ENCODE measurements at places on chromosomes 7 and 10.

DNA sequence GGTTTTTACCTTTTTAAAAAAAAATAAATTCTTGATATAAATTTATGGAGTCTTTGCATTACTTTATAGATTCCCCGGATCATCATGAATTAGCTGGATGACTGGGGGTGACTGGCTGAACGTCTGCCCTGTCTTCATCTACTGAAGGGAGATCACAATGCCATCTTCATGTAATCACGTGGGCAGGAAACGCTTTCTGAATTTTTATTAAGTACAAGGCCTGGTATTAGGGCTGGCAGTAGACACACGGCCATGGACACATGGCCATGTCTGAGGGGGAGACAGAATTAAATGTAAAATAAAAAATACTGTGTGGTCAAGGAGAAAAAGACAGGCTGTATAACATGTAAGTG lies 111.2 kb downstream of the VIPR2 start:
- DNase-seq = no peak

DNA sequence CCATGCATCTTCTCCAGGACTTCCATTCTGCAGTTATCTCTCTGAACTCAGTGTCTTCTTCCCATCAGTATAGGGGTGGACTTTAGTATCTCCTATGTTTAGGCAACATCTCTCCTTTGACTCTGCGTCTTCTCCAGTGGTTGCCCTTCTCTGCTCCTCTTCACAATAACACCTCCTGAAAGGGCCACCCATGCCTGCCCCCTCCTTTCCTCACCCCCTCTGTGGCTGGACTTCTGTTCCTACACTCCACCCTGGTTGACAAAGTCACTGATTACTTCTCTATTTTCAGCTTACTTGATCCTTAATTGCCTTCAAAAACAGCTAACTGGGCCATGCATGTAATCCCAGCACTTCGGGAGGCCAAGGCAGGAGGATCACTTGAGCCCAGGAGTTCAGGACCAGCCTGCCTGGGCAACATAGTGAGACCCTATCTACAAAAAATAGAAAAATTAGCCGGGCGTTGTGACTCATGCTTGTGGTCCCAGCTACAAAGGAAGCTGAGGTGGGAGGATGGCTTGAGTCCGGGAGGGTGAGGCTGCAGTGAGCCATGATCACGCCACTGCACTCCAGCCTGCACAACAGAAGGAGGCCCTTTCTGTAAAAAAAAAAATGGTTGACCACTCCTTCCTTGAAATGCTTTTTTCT lies 13.7 kb downstream of the SRGN start:
- DNase-seq = no peak

DNA sequence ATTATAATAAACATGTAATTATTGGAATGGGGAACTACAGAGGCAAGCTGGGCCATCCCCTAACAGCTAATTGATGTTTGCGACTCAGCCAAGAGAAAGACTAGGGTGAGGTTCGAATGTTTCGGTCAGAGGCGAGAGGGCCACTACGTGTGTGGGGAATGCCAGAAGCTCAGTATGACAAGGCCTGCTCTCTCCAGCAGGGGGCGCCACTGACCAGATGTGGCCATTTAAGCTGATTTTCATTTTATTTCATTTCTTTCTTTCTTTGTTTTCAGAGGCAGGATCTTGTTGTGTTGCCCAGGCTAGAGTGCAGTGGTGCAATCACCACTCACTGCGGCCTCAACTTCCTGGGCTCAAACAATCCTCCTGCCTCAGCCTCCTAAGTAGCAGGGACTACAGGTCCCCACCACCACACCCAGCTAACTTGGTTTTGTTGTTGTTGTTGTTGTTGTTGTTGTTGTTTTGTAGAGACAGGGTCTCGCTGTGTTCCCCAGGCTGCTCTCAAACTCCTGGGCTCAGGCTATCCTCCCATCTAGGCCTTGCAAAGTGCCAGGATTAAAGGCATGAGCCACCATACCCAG lies 38.1 kb downstream of the TMEM130 start:
- no peak for DNase-seq

DNA sequence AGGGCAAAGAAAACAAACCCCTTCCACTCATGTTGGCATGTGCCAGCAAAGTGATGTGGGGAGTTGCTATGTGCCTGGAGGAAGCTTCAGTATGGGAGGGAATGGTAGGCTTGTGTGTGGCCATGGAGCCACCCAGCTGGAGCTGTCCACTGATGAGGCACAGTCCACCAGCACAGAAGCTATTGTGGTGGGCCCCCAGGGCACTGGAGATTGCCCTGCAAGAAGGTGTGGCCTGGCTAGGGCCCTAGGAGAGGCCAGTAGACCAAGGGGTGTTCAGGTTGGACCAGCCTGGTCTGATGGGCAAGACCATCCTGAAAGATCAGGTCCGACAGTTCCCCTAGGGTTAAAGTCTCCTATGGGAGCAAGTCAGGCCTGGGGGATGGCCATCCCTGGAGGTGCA lies 22.1 kb upstream of the KEL start:
- DNase-seq = no peak

GRCh38 chr10:3783682-3784432 lies 1.2 kb downstream of the KLF6 start:
- DNase-seq = no peak

- no peak for DNase-seq
Observed at GRCh38 chr10:52004342-52004949, 305.1 kb upstream of the CSTF2T start.

DNA sequence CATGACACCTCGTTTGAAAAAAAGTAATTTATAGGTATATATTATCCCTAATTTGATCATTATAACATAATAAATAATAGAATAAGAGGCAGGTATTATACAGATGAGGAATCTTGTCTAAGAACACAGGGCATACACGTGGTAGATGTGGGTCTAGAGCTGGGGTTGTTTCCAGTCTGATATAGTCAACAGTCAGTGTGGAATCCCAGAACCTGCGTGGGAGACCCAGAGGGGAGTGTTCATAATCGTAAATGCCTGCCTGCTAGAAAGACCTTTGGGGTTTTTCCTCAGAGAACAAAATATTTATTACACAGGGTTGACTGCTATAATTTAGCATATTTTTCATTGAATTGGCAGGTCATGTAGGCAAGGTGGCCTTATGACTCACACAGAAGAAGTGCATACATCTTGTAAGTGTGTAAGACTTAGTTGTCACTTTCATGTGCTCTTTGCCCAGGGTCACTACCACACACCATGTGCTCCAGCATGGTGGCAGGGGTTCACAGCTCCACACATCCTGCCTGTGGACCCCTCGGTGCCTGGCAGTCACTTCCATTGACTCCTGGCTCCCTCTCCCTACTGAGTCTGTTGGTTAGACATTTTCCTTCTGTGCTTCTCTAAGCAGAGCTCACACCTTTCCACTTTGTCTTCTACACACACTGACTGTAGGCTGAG lies 94.9 kb upstream of the IKZF1 start:
- DNase-seq = no peak

DNA sequence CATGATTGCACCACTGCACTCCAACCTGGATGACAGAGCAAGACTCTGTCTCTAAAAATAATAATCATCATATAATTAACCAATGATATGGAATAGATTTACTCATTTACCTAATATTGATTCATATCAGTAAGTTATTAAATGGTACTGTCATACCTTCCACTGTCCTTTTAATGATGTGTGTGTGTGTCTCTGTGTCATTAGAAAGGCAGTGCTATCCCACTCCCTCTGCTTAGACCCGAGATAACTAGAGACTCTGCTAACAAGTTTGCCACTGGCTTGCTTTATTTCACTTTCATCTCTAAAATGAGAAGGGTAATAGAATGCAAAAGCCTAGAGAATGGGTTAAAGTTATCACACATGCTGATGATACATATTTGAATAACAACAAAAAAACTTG lies 21.1 kb downstream of the MCM10 start:
- no peak for DNase-seq

DNA sequence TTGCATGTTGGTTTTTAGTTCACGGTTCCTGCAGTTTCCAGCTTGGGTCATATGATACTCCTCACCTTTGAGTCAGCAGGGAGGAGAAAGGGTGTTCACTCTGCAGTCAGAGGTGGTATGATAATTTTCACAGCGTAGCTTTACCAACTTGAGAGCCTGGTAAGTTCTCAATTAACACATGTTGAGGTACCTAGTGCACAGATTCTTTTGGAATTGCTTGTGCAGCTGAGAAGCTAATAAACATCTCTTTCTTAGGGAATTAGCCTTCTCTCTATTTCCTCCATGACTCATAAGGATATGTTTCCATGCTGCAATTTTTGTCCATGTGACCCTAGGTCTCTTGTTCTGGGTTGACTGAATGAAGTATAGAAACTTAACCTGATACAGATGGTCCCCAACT lies 166.6 kb downstream of the KIF20B start:
- DNase-seq = no peak

DNA sequence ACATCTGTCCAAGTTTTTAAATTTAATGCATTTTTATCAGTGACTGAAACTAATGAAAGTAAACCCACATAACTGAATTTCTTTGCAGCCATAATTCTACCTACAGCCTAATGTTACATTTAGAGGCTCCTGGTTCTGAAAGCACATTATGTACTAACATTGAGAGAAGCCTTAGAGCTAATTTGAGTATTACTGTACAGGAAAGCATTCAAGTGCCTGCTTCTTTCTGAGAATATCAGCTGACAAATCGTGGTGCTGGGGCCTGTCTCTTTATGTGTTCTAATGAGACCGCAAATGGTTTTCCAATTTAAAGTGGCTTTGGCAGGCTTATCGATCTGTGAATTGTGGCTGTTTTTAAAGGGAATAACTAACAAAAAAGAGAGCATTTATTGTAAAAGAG lies 32.3 kb upstream of the DGKB start:
- DNase-seq = no peak

DNA sequence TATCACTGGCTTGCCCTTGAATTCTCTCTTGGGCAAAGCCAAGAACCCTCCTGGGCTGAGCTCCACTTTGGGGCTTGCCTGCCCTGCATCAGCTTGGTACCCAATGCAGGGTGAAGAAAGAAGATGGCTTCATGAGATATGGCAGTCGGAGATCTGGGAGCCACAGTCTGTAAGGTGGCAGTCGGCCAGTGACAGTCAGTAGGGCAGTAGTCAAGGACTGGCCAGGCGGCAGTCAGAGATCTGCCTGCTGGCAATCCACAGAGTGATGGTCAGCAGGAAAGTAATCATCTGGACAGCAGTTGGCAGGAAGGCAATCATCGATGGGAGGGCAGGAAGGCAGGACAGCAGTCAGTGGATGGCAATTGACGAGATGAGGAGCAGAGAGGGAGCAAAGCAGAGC lies 32.6 kb upstream of the CNNM1 start:
- DNase-seq = no peak

- DNase-seq = no peak
Observed at GRCh38 chr10:9024210-9024609, 969.7 kb downstream of the GATA3 start.

DNA sequence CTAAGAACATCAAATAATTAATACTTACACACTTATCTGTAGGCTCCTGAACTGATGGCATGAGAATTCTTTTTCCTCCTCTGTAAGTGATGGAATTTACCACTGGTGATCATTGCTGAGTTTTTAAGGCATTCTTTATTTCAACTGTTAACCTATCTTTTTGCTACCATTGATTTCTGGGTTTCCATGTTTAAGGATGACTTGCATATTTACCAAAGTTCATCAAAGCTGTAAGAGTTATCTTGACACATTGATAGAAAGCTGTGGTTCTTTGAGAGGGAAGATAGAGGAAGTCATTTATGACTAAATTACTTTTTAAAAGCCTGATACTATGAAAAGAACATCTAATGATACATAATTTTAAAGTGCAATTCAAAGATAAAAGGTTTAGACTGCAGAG lies 19.5 kb upstream of the GFRA1 start:
- no peak for DNase-seq

DNA sequence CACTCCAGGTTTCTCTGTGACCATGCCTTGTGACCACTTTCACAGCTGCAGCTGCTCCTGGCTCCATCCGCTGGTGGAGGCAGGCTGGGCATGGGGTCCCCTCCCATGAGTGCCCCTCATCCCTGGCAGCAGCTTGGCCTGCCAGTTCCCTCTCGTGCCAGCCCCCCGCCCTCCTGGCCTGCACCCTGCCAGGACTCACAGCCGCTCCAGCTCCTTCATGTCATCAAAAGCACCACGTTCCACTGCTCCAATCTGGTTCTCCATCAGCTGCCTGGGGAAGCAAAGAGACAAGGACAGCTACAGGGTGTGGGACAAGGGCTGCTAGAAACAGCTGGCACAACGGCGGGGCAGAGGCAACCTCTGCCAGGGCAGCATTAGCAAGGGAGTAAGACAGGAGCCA lies 22.6 kb downstream of the SLIT1 start:
- DNase-seq = no peak

DNA sequence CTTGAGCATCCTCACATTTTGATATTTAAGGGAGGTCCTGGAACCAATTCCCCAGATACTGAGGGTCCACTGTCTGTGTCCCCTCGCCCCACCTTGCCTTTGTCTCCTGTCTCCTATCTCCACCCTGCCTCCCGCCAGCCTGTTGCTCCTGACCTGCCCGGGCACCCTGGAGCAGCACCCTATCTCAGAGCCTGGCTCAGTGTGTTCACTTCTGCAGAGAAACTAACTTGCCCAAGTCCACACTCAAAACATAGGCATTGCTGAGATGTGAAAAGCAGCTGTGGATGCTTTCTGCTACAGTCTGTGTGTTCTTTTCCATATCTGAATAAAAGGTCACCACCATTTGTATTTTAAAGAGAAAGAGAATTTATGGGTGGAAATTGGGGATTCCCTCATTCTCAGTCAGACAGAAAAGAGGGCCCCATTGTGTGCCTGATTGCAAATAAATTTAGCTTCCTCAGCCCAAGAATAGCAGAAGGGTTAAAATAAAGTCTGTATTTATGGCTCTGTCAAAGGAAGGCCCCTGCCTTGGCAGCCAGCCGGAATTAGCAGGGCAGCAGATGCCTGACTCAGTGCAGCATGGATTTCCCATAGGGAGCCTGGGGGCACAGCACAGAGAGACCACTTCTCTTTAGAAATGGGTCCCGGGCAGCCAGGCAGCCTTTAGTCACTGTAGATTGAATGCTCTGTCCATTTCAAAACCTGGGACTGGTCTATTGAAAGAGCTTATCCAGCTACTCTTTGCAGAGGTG lies 161.3 kb downstream of the EGFR start:
- DNase-seq = no peak

- DNase-seq = peak; percentile 46
Observed at GRCh38 chr7:80659120-80660055, 20.9 kb downstream of the CD36 start.

GRCh38 chr7:1533547-1534329 lies 3.2 kb downstream of the MAFK start:
- DNase-seq = no peak

DNA sequence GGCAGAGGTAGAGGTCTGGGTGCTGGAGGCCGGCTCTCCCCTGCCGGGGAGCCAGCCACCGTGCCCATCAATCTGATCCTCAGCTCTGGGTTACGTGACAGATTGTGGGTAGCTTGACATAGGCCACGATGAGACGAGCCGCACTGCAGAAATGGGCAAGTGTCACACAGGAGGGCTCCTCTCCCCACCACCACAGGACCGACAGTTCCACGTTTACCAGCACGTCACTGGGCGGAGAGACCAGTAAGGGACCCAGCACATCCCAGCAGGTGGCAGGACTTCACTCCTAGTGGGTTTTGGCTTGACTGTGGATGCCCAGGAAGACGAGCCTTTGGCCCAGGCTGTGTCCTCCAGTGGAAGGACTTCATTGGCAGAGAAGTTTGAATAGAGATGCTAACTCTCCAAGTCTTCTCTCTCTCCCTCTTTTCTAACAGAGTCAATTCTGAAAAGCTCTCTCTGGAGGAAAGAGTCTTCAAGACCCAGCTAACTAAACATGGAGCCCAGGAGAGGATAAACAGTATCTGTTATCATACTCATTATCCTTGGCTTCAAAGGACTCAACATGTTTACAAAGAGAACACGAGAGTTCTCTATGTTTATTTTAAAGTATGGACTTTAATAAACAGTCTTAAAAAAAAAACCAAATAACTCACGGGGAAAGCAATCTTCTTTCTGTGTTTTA lies 129.3 kb upstream of the JCAD start:
- DNase-seq = no peak

- DNase-seq = no peak
Observed at GRCh38 chr7:148344406-148344805, 246.2 kb upstream of the C7orf33 start.

Data from left lung (tissue), 14 donors.